ENCODE measurements at places on chromosomes 11 and 22.

- DNase-seq, result no peak
Observed at GRCh38 chr22:40679964-40680818, 907 bp downstream of the MCHR1 start.

DNA sequence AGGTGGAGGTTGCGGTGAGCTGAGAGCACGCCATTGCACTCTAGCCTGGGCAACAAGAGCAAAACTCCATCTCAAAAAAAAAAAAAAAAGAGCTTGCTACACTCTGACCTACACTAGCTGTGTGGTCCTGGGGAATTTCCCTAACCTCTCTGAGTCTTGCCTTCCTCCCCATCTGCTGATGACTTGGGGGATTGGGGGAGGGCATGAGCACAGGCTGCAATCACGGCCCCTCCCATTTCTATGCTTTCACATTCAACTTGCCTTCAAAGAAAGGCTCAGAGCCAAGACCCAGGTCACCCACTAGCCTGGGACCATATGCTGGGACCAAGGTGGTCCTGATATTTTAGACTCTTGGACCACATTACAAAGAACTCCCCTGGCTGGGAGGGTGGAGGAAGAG is 39.8 kb upstream of the TEF start:
- DNase-seq, result no peak

DNA sequence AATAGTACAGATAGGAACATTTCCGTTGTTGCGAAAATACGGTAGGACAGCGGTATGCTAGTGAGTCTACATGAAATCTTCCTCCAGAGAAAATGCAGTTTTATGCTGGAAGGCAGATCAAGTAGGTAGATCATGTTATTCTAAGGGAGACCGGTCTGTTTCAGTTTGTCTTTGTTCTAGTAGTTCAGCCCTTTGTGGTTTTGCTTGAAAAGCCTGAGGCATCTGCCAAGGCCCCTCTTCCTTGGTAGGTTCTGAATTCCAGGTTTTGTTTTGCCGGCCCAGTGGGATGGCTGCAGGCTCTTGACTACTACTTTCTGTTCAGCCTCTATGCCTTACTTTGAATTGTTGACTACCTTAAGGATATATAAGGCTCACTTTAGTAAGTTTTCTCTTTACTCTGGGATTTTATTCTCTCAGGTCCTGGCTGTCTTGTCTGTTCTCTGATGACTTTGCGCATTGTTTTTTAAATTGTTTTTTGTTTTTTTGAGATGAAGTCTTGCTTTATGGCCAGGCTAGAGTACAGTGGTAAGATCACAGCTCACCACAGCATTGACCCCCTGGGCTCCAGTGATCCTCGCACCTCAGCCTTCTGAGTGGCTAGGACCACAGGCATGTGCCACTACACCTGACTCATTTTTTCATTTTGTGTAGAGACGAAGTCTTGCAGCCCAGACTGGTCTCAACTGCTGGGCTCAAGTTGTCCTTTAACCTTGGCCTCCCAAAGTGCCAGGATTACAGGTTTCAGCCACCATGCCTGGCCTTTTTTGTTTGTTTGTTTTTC is 53.7 kb downstream of the HIPK3 start:
- no peak for DNase-seq

- no peak for DNase-seq
Observed at GRCh38 chr22:48844056-48844675, 983.5 kb downstream of the BRD1 start.

Measured in H54 (cell line).